Effector memory CD4-positive, alpha-beta T cell (primary cell): ENCODE measurements at places on chromosomes 1 and 21.

DNA sequence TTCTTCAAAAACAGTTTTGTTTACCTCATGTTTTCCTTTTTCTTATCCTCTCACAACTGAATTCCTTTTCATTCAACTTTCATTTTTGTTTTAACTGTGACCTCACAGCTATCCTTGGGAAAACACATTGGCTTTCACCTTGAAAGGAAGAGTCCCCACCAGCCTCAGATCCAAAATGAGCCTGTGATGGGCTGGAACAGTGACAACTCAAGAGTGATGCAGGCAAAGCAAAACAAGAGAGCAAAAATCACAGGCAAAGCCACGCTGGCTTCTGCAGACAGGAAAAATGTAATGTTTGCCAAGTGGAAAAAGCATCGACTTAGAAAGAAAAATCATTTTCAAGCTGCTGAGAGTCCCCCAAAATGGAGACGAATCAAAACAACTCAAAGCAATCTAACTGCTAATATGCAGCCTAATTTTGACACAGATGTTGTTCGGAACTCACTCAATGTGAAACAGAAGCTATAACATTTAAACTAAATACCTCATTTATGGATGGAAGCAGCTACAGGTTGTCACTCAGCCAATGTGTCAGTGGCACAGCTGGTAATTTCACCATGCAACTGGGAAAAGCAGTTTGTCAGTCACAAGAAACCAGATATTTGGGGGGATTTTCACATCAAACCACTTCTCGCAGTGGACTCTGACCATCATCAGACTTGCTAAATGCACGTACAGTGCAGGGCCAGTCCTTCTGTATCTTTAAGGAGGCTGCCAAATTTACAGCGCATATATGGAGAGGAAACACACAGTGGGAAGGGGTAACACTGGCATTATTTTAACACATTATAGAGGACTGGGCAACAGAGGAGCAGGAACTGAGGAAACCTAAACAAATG, 50.7 kb downstream of the ALG14 start:
- no peaks in the 10 kb centered on the region for H3K27me3 ChIP-seq
- no peaks in the 10 kb centered on the region for H3K4me1 ChIP-seq
- no peak for DNase-seq
- no peak overlapping the region for H3K27ac ChIP-seq
- H3K36me3 ChIP-seq, result peaks cover 3% of the 10 kb centered on the region

DNA sequence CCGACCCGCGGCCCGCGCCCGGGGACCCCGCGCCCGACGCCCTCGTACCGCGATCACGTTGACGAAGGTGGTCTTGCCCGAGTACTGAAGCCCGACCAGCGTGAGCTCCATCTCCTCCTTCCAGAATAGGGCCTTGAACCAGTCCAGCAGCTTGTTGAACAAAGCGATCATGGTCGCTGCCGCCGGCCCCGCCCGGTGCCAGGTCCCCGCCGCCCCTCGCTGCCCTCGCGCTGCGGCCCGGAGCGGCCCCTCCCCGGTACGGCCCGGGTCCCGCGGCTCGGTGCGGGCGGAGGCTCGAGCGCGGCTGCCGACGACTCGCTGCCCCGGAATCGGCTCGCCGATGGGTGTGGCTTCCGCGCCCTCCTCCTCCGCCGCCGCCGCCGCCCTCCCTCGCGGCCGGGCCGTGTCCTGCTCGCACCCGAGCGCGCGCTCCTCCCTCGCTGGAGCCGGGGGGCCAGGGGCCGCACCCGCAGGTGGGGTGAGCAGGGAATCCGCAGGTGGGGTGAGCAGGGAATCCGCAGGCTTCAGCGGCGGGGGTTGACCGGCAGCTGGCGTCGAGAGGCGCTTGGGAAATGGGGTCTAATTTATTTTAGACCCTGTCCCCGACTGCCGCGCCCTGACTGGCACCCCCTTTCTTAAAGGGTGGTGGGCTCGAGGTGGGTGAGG, at the start of gene ARL8A:
Gene ARL8A, minus strand, starts transcription at position 336 of the 666 bp plus-strand sequence. Its CDS starts 165 bp downstream, at position 171.
- H3K36me3 ChIP-seq, result peaks cover 27% of the 10 kb centered on the region
- DNase-seq, result peak; percentile 50

DNA sequence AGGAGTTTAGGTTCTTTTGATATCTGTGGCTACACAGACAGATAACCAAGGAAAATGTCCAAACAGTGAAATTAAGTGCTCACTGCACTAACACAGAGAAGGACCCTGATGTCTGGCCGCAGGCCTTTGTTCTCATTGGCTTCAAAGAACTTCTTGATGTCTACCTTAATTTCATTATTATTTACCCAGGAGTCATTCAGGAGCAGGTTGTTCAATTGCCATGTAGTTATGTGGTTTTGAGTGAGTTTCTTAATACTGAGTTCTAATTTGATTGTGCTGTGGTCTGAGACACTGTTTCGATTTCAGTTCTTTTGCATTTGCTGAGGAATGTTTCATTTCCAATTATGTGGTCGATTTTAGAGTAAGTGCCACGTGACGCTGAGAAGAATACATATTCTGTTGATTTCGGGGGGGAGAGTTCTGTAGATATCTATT, 15.2 kb upstream of the LGALS8 start:
- no peak overlapping the region for H3K4me3 ChIP-seq
- no peak overlapping the region for H3K27ac ChIP-seq
- H3K36me3 ChIP-seq, result no peaks in the 10 kb centered on the region

GRCh38 chr1:56168176-56168575, 411.2 kb downstream of the PLPP3 start:
- no peaks in the 10 kb centered on the region for H3K27me3 ChIP-seq
- DNase-seq, result no peak
- no peak overlapping the region for H3K4me3 ChIP-seq
- H3K36me3 ChIP-seq, result no peaks in the 10 kb centered on the region
- no peaks in the 10 kb centered on the region for H3K4me1 ChIP-seq

DNA sequence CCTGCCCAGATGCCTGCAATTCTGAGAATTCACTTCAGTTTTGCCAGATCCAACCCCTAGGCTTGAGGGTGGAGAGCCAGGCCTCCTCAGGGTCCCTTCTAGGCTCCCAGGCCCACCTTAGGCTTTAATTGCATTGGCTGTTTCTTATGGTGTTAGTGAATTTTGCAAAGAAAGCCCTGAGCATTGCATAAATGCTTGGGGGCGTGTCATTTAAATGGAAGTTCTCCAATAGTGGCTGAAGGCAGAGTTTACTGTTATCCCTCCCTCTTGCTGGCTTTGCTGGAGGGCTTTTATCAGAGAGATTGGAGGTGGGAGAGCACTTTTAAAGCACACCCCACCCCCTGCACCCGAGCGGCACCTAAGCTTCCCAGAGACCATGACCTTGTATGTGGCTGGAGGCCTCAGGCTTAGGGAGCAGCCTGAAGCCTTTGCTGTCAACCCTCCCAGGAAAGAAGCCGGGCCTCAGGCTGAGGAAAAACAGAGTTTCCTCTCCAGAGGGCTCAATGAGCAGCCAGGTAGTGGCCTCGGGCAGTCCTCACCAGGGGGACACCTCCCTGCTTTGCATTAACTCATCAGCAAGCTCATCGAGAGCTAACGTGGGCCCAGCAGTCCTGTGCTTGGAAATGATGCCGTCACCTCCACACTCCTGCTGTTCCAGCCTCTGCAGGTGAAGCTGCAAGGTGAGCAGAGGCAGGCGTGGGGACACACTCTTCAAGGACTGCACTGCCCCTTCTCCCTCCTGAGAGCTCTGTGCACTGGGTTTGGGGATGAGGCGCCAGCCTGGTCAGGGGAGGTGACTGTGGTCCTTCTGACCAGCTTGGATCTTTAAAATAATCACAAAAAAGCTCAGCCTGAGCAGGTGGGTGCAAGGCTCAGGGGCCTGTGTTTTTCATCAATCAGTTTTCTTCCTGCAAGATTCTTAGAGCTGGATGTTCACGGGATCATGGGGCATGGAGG, 58.0 kb downstream of the STUM start:
- H3K36me3 ChIP-seq, result no peaks in the 10 kb centered on the region
- H3K4me1 ChIP-seq, result no peaks in the 10 kb centered on the region
- H3K4me3 ChIP-seq, result no peak overlapping the region
- no peak for DNase-seq

DNA sequence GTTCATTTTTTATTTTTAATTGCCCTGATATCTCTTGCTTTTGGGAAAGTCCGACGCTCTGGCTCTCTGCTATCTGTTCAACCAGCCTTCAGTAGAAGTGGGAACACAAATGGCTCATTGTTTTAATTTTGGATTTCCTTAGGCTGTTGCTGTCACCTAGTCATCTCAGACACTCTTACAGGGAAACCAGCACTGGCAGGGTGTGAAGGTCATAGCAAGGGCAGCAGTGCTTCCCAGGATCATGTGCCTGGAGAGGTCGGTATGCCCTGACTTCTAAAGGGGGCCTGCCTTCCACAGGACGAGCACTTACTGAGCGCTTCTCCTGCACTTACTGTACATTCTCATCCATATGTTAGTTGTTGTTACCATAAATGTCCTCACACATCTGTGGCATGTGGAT, 224.2 kb downstream of the DISC1 start:
- no peaks in the 10 kb centered on the region for H3K4me1 ChIP-seq
- no peak for DNase-seq
- H3K27ac ChIP-seq, result no peak overlapping the region
- H3K4me3 ChIP-seq, result no peak overlapping the region

DNA sequence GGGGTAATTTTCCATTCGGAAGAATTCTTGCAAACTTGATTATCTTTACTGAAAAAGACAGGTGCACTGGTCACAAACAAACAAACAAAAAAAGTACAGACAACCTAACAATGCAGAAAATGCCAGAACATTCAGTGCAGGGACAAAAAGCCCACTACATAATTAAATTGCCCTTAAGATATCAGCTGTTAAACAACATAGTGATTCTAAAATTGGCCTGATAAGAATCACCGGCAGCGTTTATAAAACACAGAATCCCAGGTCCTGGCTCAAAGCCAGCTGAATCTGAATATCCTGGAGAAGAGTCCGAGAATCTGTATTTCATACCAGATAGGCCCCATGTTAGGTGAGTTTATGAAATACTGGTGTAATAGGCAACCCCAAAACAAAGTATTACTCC, 6.1 kb downstream of the PLPP3 start:
- DNase-seq, result no peak
- no peak overlapping the region for H3K4me3 ChIP-seq
- H3K27me3 ChIP-seq, result no peaks in the 10 kb centered on the region
- H3K4me1 ChIP-seq, result no peaks in the 10 kb centered on the region
- H3K36me3 ChIP-seq, result no peaks in the 10 kb centered on the region
